Stimulated activated CD4-positive, alpha-beta T cell treated with anti-CD3 and anti-CD28 coated beads, TNF-alpha, amount 100 ng/mL, for 48 hours (primary cell): ENCODE measurements at places on chromosomes 1 and 21.

DNA sequence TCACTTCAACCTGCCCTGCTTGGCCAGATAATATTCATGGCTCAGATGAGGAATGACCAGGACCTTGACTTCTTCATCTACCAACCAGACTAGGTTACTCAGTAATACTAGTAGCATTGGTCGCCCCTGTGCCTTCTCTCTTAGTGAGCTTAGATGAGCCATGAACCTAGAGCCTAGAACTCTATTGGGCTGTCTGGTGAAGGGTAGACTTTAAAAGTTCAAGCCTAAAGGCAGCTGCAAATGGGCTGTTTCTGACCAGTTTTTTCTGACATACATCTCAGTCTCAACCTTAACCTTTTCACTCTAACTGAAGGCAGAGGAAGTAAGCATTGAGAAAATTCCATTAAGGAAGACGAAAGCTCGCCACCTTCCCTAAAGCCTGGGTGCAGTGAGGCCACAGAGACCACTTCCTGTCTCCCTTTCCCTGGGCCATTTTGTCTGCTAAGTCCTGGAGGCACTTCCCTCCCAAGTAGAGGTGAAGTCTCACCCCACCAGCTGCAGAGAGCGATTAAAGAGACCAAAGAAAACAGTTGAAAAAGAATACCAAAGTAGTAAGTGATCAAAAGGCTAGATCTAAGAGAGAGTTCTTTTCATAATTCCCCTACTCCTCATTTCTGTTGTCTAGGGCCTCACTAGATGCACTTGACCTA lies 53.3 kb downstream of the MTR start:
- DNase-seq: no peak

GRCh38 chr1:165641231-165641987 lies 10.4 kb downstream of the MGST3 start:
- DNase-seq: no peak

GRCh38 chr1:3978196-3978989 lies 78.3 kb upstream of the C1orf174 start:
- no peak for DNase-seq

GRCh38 chr1:51814513-51814912 lies 64.0 kb downstream of the NRDC start:
- DNase-seq: no peak

GRCh38 chr21:46553993-46554392 lies 50.9 kb downstream of the S100B start:
- no peak for DNase-seq

GRCh38 chr1:224357626-224358124 lies 996 bp downstream of the CNIH4 start:
- DNase-seq: no peak

- no peak for DNase-seq
Measured at GRCh38 chr1:95021805-95022643, 50.7 kb downstream of the ALG14 start.

DNA sequence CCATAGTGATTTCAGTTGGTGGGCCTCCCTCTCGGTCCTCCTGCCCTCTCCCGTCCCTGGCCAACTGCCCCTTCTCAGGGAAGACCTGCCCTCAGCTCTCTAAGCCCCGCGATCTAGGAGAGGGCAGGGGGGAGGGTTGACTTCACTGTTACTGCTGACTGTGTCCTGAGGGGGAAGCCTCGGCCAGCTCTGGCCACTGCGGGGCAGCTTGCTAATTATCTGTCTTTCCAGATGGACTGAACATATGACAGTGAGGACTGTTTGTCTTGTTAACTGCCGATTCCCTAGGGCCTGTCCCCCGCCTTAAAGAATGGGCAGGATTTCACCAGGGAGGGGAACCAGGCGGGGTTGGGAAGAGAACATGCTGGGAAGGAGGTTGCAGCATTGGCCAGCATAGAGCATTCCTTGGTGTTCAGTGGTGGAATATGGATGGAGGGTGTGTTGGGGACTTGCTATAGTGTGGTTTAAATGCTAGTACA lies 22.9 kb downstream of the NIPAL3 start:
- DNase-seq: no peak

GRCh38 chr1:19894218-19894617 lies 12.0 kb downstream of the OTUD3 start:
- no peak for DNase-seq

DNA sequence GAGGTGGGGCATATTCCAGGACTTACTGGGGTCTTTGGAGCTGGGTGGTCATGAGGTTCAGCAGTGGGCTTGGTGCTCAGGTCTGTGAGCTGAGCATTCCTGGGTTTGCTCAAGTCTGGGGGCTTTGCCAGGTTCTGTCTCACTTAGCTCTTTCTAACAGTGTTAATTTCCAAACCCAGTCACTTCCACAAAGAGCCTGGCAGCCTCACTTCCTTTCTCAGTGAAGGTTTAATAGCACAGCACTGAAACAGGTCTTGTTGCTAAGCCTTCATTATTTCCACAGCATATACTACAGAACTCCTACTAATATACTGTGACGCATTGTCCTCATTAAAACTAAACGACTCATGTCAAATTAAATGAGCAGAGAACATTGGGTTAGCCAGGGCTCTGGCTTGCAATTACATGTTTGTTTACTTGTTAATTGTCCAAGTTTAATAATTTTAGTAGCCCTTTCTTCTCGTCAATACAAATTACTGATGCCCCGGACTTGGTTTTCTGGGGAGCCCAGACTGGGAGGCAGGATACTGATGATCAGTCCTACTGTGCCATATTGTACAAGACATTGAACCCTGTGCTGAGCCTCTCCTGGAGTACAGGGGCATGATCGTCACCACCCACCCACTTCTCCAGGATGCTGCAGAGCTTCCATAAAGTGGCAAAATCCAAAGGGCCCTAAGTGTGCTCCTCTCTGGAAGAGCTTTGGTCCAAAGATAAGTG lies 170.7 kb downstream of the IER5 start:
- DNase-seq: no peak

DNA sequence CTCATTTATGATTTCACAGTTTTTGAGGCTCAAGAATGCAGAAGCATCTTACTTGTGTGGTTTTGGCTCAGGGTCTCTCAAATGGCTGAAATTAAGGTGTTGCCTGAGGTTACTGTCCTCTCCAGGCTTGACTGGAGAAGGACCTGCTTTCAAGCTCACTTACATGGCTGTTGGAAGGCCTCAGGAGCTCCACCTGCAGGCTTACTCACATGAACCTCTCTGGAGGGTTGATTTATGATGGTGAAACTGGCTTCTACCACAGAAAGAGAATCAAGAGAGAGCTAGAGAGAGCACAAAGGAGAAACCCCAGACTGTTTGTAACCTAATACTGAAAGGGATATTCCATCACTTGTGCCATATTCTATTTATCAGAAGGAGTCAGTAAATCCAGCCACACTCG lies 6.2 kb upstream of the KCNK2 start:
- DNase-seq: no peak

DNA sequence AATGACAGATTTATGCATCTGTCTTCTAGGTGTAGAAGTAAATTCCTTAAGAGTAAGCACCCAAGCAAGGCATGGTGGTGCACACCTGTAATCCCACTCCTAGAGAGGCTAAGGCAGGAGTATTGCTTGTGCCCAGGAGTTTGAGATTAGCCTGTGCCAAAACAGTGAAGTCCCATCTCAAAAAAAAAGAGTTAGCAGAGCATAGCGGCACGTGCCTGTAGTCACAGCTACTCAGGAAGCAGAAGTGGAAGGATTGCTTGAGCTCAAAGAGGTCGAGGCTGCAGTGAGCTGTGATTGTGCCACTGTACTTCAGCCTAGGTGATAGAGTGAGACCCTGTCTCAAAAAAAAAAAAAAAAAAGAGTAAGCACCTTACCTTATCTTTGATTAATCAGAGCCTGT lies 15.1 kb upstream of the TIPRL start:
- no peak for DNase-seq

DNA sequence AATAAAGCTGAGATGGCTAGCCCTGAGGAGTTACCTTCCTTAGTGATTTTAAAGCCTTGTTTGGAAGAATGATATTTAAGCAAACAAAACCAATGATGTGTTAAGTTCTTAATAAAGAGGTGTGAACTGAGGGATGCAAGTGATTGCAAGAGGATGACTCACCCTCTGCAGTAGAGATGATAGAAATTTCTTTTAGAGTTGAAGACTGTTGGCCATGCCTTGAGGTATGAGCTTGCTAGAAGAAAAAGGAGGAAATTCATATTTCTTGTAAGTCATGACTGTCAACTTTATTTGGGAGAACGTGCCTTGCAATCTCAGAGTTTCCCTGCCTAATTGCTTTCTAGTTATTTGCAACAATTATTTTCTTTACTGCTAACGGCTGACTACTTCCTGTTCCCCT lies 94.7 kb downstream of the PLA2G4A start:
- no peak for DNase-seq

DNA sequence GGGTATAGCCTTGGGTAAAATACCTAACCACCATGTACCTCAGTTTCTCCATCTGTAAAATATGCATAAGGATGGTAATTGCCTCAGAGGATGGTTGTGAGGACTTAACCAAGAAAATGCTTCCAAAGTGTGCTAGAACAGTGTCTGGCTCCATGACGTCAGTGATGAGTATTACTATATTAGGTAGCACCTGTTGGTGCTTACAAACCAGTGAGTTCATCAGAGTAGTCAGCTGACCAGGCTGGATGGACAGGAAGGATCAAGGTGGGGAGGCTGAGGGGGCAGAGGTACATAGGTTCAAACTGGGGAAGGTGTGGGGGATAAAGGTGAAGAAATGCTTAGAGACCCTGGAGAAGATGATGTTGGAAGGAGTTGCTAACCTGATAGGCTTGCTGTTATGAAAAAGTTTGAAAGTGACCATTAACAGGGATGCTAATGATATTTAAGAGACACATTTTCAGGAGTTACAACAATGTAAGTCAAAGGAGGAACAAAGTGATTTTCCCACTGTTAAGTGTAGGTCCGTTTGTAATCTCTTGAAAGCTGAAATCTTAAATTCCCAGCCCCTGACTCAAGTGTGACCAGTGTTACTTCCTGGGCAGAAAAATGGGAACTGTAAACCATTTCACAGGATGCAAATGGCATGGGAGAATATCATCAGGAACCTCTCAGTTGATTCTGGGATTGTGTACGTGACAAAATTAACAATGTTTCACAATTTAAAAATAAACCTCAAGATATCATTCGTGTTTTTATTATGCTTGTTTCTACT lies 4.4 kb downstream of the NTPCR start:
- DNase-seq: no peak

DNA sequence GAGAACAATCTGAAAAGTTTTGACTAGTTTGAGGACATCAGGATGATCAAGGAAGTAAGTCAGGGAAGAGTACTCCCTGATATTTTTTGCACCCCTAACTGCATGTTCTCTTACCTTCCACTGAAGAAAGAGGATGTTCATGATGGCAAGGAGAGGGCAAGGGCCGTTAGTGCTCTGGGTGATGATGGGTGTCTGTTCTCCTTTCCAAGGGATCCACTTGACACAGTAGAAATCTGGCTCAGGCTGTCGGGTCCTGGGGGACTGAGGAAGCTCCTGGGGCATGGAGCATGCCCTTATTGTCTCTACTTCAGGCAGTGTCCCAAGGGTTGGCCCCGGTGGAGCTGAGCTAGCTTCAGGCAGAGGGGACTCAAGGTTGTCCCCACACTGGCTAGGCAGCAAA lies 4.7 kb downstream of the MINDY1 start:
- DNase-seq: no peak

DNA sequence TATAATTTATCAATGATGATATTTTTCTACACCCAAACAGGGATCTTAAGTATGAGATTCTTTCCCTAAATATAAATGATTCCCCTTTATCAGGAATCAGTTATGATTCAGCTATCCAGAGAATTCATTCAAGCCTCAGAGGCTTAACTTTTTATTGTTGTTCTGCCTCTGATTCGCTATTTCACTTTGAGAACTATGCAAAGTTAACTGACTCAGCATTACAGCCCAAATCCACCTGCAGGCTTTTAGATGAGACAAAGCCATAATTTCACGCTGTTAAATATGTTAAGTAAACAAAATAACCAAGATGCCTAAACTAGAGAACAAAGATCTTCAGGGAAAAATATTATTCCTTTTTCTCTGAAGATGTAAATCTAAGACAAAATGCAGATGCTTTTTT lies 8.5 kb downstream of the SCYL3 start:
- DNase-seq: no peak

DNA sequence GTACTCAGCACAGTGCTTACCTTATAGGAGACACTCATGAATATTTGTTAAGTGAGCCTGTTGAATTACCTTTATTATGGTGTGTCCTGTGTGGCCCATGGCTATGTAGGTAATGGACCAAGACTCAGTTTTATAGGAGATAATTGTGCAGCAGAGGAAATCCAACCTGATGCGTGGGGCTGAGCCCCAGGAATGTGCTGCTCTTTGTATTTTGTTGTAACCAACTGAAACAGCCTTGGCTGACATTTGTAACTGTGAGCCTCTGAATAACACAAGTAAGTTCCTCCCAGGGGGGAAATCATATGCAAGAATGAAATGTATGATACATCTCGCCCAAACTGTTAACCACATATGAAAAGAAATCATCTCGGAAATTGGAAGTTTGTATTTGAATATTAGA lies 364.2 kb upstream of the ZP4 start:
- no peak for DNase-seq

GRCh38 chr1:205354259-205355074 lies 2.3 kb downstream of the KLHDC8A start:
- no peak for DNase-seq

DNA sequence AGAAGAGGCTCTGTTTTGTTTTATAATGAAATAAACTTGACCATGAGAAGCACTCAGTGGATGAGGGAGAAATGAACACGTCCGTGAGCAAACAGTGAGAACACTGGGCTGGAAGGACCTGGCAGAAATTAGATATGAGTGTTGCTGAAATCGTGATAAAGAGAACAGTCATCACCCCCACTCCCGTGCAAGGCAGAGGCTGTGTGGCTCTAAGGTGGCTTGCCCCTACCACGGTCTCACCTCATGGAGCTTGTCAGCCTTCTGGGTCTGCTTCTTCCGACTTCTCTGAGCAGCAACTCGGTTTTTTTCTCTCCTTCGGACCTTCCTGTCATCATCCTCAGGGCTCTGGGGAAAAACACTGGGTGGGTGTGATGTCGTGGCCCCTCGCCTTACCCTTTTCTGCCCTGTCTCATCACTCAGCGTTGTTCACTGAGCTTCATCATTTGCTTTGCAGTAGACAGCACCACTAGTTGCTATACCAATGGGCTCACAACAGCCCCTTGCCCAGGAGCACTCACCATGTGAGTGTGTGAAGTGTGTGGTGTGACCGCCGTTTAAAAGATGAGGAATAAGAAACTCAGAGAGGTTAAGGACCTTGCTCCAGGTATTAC lies 2.8 kb downstream of the BATF3 start:
- DNase-seq: no peak

DNA sequence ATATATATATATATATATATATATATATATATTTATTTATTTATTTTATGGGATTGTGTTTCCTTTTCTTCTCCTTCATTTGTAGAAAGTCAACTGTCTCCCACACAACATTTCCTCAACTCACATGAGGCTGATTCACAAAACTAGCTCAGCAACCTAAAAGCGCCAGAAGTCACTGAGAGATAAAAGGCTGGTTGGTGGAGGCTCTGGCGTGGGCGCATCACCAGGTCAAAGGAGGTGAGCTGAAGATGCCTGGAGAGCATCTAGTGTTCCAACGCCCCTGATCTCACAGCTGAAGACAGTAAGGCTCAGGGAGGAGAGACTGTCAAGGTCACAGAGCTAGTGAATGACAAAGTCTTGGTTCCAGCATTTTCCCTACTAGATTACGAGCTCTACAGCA lies 78.0 kb downstream of the HLCS start:
- DNase-seq: no peak
